ENCODE measurements at places on chromosomes 2 and 18.

GRCh38 chr2:72214429-72215143 lies 66.9 kb upstream of the CYP26B1 start:
- no peak for DNase-seq

GRCh38 chr2:239257511-239257937 lies 143.3 kb downstream of the HDAC4 start:
- DNase-seq, result no peak

GRCh38 chr2:191038741-191039140 lies 24.8 kb upstream of the STAT1 start:
- no peak for DNase-seq

- DNase-seq, result peak; percentile 89
Measured at GRCh38 chr2:3379647-3380534, at the start of gene TRAPPC12. Gene TRAPPC12, plus strand, starts transcription at chr2:3379694. Its CDS starts 7,930 bp downstream, at chr2:3387624.

DNA sequence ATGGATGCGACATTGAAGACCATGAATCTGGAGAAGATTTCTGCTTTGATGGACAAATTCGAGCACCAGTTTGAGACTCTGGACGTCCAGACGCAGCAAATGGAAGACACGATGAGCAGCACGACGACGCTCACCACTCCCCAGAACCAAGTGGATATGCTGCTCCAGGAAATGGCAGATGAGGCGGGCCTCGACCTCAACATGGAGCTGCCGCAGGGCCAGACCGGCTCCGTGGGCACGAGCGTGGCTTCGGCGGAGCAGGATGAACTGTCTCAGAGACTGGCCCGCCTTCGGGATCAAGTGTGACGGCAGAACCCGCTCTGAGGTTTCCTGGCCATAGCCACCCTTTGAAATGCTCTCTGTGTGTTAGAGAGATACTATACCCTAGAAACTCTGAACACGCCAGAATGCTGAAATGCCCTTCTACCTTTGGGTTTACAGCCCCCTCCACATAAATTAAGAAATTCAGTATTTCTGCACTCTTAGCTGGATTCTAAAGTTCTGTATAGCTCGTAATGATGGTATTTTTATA lies 659 bp downstream of the CHMP1B start:
- no peak for DNase-seq

- DNase-seq, result no peak
Measured at GRCh38 chr2:229851870-229852269, 69.9 kb downstream of the TRIP12 start.

DNA sequence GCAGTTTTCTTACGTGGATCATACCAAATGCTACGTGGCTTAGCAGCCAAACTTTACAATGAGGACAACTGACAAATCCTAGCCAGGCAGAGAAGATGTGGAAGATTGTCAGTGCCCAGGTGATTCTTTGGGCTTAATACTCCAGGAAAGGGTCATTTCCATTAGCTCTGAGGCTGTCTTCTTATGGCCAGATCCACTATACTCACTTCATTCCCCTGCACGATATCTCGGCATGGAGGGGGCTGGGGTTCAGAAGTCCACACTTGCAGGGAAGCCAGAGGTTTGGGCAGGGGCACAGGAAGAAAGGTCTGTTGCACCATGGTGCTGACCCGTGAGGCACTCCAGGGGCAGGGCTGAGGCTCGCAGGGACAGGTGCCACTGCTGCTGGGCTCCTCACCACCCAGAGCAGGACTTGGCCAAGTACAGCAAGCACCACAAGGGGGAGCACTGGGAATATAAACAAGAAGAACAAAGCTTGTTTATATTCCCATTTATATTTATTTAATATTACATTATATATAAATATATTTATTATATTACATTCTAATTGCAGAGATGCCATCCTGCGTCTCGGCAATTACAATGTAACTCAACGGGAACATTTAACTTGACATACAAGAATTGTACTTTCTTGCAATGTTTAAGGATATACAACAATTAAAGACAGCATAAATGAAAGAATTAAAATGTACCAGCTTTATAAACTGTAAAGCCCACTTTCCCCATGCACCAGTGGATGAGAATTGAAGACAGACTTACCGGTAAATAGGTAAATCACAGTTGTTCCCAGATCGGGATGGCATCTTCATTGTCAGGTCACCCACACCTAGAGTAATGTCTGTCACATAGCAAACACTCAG lies 27.2 kb downstream of the CLUL1 start:
- DNase-seq, result no peak

DNA sequence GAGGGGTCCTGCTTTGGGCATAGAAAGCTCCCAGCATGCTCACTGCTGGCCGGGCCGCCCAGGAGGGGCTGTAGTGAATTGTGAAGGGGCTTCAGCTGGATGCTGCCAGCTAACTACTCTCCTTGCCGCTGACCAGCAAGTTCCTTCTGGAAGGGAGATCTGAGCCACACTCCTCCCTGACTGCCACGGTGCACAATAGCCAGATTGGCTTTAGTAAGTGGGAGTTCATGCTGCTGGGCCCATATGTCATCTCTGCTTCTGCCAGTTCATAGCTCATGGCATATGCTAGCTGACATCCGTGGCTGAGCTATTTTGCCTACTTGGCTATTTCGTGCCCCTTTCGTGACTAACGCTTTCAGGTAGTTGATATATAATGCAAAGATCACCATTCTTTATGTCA lies 51.6 kb upstream of the ROCK2 start:
- no peak for DNase-seq

DNA sequence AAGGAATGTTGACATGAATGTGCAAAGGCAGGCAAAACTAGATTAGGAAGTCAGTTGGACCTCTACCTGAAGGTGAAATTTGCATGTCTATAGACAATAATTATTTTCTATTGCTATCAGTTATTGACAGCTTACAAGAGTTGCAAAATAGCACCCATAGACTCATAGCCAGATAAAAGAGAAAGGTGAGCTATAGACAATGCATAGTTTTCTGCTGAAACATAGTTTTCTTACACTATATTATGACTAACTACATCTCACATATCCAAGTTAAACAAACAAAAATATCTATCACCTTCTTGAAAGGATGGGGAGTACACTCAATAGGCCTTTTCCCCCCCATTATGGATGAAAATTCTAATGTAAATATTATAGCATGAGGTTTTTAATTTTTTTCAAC lies 305.0 kb downstream of the PTH2R start:
- DNase-seq, result no peak

DNA sequence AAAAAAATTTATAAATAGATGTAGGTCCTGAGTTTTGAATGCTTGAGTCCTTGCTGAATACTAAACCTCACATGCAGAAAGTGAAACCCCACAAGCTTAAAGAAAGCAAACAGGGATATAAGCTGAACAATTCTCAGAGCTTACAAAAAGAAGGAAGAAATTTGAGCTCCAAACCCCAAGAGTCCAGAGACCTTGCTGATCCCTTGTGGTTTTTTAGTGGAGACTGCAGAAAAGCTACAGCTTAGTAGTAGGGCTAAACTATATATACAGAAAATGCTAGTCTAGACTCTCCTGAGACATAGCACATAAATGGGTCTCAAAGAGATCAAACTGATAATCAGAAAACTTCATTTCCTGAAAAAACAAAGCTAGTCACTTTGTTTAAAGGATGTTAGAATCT lies 1548.1 kb upstream of the ZEB2 start:
- no peak for DNase-seq

GRCh38 chr18:29259838-29260237 lies 1082.9 kb upstream of the CDH2 start:
- DNase-seq, result no peak

DNA sequence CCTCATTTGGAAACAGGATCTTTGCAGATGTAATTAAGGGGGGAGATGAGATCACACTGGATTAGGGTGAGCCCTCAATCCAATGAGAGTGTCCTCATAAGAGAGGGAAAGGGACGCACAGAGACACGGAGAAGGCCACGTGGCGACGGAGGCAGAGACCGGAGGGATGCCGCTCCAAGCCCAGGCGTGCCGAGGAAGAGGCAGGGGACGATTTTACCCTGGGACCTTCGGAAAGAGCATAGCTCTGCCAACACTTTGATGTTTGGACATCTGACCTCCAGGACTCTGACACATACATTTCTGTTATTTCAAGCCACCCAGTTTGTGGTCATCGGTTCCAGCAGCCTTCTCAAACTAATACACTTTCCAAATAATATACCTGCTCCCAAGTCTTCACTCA lies 84.4 kb upstream of the ZCCHC2 start:
- no peak for DNase-seq

DNA sequence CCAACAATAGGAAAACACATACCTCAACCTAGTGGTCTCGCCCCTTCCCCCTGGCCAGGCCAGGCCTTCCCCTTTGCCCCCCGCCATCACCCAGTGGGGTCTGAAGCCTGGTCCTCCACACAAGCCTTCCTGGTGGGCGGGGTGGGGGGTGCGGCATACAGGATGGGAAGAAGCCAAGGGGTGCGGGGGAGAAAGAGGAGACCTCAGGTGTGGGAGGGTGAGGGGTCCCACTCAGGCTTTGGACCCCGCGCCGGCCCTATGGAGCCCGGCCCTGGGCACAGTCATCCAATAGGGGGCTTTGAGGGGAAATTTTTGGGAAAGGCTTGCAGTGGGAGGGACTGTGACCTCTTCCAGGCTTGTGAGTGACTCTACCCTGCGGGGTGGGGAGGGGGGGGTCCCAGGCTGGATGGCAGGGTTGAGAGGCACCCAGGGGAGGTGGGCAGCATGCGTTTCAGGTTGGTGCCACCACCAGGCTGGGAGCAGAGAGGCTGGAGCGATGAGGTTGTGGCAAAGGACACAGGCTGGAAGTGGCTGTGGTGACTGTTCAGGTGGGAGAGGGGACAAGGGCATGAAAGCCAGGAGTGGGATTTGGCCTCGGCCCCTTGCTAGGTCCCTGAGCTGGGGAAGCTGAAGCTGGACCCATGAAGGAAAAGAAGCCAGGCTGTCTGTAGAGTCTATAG lies 1.3 kb downstream of the SLC66A3 start:
- DNase-seq, result no peak

GRCh38 chr2:118786746-118787145 lies 60.7 kb downstream of the EN1 start:
- DNase-seq, result no peak

- DNase-seq, result no peak
Measured at GRCh38 chr2:184598316-184599053, at the start of gene ZNF804A. Gene ZNF804A, plus strand, starts transcription at chr2:184598529. Its CDS starts 431 bp downstream, at chr2:184598960.

DNA sequence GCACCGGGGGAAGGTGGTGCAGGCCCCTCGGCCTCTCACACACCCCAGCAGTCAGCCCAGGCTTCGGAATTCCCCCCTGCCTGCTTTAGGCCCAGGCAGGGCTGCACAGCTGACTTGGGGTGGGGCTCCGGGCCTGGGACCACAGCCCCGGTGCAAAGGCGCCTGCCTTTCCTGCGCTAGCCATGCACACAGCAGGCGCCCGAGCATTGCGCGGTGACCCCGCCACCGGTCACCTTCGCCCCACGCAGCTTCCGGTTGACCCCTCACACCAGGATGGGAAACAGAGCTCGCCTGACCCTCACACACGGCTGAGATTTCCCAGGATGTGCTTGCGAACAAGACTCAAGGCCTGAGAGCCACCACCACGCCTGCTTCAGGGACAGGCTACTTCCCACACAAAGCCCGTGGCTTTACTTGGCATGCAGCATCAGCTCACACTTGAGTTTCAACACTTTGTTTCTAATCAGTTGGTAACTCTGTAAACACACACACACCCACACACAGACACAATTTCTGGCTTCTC lies 46.0 kb downstream of the SLC66A2 start:
- DNase-seq, result no peak

GRCh38 chr18:58097907-58098166 lies 53.8 kb downstream of the NEDD4L start:
- DNase-seq, result no peak

DNA sequence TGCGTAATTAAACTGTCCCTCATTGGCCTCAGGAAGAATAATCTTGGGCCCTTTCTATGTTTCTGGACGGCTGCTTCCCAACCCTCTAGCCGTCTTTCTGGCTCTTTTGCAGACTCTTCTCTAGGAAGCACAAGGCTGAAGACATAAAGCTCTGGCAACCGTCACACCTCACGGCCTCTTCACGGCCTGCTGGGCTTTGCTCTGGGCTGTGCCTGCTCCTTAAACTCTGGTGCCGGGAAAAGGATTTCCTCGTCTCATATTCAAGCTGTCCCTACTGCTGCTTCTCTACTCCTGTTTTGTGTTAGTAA lies 36.0 kb upstream of the WIPF1 start:
- DNase-seq, result no peak

DNA sequence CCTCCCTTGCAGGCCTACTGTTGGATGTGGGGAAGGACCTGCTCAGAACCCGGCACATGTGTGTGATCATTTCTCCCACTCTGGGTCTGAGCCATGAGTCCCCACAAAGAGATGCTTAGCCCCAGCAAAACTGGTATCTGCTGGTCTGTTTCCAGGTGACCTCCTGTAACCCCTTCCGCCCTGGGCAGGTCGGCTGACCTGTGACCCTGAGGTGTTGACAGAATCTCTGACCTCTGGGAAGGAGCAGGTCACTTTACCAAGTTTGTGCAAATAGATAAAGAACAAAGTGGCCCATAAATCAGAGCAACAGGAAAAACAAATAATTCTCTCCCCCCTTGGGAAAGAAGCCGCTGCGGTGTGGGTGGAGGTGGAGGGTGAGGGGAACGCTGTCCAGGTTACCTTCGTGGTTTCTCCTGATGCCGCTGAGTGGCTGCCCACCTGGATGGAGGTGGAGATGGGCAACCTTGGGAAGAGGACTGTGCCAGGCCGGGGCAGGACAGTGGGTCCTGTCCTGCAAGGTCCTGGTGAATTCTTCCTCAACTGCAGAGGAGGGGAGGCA lies 174.0 kb upstream of the MYCN start:
- DNase-seq, result no peak

- DNase-seq, result no peak
Measured at GRCh38 chr2:216447293-216447692, 35.0 kb downstream of the SMARCAL1 start.

DNA sequence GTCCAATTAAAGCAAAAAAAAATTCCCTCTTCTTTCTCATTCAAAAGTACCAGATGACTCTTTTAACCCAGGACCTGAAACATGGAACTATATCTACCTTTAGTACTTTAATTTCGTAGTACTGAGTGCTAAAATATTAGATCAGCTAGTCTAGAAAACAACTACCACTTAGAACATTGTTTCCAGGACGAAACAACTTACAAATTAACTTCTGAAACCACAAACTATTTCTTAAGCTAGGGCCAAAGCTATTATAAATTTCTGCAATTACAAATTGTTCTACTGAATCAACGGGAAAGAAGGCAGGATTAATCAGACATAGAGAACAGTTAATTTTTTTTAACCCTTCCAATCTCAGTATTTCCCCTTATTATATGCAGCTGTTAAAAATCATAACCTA lies 39.9 kb downstream of the DARS1 start:
- DNase-seq, result no peak

DNA sequence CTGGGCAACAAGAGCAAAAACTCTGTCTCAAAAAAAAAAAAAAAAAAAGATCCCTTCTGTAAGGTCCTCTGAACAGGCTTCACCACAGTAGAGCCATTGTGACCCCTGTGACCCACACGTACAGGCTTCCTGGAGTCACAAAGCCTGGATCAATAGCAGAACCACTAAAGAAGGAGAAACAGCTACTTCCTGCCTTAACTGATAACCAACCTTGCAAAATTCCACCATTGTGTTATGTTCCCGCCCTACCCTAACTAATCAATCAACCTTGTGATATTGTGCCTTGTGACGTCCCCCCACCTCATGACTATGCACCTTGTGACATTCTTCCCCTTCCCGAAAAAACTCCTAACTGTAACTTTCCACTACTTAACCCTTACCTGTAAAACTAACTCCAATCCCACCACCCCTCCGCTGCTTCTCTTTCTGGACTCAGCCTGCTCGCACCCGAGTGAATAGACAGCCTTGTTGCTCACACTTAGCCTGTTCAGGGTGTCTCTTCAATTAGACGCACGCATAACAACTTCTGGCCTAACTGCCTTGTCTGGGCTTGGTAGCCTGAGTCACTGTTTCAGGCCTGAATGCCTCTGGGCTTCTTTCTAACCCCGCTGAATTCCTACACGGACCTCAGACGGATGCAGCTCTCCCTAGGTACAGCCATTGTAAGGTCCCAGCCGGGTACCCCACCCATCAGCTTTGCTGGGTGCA lies 13.9 kb downstream of the SCYGR8 start:
- DNase-seq, result no peak
